ENCODE measurements at places on chromosomes 5 and 9.

DNA sequence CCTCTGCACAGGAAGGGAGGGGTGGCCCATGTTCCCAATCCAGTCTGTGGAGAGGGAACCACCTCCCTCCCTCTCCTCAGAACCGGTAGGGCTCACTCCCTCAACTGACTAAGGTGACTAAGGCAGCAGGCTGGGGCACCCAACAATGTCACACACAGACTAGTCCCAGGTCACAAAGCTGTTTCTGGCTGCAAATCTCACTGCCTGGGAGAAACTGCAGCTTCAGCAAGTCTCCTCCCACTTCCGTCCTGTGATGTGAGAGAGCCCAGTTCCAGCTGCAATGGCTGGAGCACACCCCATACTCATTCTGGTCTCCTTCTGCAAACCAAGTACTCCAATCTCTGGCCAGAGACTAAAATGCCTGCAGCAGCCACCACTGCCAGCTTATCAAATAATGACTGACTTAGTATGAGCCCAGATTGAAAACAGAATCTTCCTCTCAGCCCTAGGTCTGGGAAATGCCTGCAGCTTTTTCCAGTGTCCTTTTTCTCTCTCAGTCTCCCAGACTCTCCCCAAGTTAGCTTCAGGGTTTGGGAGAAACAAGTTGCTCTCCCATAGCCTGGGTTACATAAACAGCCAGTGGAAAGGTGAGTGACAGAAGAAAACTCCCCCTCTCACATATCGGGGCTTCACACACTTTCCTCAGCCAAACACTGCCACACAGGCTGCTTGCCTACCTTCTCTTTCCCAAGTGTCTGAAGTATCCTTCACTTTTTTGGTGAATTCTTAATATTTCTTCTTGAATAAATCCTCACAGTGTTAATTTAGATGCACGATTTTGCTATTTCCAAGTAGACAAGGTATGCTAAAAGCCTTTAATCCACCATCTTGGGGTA lies 247.4 kb upstream of the RASA1 start:
- DNase-seq: peak; percentile 12

- no peak for DNase-seq
These were observed 33.4 kb downstream of the PRRC1 start for GRCh38 chr5:127550652-127551409.

GRCh38 chr9:86062845-86063693 lies 36.3 kb downstream of the GOLM1 start:
- DNase-seq: no peak

DNA sequence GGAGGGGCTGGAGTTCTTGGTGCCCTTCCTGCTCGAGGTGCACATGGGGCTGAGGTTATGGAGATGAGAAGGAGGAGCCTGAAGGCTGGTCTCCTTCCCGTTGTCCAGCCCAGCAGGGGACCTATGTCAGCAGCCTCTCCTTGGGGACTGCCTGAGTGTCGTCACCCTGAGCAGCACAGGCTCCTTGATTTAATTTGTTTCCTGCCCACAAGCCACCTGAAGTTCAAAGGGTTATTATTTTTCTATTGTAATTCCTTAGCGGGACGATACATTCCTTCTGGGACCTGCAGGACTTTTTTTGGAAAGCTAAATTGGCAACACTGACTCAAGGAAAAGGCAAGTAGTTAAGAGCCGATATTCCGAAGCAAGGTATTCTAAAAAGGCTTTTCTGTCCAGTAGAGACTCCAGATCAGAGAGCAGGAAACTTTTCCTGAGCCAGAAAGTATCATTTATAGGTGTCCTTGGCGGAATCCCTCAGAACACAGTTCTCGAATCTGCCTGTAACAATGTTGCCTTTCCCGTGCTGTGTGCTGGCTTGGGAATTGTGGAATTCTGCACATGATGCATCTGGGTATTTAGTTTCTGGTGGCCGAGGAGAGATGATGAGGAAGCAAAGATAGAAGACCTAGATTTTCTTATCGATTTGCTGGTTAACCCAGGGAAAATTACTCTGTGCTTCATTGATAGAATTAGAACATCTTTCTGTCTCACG lies 55.4 kb downstream of the ARHGAP26 start:
- DNase-seq: no peak

DNA sequence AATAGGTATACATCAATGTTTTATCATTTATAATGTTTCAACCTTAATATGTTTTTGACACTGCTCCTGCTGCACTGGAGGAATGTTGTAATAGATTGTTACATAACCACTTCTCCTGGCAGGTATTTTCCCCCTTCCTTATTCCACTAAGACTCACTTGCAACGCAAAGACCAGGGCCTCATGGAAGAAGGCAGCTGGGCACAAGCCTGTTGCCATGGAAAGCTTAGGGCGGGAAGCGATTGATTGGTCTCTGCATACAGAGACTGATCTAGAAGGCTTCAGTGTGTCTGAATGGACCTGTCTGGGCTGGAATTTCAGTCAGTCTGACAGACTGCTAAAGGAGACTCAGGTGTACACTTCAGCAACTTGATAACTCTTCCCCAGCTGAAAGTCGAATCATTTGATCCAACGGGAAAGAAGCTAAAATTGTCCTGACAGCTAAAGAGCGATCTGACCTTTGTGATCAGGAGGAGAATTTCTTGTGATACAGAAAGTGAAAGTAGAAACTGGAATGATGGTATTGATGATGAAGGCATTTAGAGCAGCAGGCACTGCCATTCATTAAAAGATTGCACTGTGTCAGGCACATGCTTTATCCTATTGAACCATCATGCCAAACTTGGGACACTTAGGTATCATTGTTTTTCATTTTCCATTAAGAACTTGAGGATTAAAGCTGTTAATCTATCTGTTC lies 65.1 kb downstream of the GRIA1 start:
- no peak for DNase-seq

DNA sequence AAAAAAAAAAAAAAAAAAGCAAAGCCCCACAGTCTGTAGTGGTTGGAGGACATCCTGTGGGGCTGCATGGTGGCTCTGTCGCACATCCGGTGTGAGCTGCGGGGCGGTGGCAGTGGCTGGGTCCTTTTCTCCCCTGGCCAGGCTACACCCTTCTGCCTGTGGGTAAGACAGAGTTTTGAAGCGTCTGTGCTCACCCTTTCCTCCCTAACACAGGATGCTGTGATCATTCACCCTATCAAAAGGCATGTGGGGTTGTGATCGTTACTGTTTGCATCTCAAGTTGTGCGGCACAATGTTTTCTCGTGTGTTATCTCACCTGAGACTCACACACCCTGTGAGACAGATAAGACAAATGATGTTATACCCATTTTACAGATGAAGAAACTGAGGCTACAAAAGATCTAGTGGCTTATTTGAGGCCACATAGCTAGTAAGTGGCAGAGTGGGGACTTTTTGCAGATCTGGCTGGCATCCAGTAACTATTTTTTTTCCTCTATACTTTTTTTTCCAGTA lies 17.5 kb downstream of the IRF1 start:
- DNase-seq: no peak

- DNase-seq: peak; percentile 16
These were observed 656.3 kb downstream of the ANXA1 start for GRCh38 chr9:73807952-73808351.

DNA sequence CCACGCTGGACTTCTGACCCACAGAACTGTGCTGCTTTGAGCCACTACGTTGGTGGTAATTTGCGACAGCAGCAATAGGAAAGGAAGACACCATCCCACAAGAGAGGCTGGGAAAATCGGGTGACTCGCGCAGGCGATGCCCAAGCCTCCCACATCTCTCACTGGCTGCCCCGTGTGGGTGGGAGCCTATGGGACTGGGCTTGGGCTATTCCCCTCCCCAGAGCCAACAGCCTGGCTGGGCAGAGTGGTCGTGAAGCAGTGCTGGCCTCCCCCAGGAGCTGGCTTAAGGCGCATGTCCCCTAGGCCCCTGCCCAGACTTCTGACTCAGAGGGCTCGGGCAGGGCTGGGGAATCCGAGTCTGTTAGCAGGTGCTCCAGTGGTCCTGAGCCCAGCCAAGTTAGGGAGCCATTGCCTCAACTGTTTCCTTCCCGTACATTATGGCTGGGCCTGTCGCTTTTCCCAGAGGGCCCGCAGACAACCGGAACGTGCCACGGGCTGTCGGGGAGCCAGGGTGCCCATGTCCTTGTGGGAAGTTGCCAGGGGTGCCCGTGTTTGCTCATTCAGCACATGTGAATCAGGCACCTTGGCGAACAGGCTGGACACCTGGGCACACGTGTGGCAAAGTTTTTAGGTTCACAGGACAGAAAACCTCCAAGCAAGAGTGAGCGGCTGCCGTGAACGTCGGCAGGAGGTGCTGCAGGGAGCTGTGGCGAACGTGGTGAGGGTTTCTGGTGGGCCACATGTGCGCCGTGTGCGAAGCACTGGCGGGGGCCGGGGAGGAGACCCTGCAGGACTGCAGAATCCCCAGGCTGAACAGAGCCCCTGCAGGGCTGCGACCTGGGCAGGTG lies 7.0 kb upstream of the RASGEF1C start:
- DNase-seq: no peak

GRCh38 chr5:180328296-180329137 lies 24.6 kb downstream of the GFPT2 start:
- DNase-seq: peak; percentile 43

DNA sequence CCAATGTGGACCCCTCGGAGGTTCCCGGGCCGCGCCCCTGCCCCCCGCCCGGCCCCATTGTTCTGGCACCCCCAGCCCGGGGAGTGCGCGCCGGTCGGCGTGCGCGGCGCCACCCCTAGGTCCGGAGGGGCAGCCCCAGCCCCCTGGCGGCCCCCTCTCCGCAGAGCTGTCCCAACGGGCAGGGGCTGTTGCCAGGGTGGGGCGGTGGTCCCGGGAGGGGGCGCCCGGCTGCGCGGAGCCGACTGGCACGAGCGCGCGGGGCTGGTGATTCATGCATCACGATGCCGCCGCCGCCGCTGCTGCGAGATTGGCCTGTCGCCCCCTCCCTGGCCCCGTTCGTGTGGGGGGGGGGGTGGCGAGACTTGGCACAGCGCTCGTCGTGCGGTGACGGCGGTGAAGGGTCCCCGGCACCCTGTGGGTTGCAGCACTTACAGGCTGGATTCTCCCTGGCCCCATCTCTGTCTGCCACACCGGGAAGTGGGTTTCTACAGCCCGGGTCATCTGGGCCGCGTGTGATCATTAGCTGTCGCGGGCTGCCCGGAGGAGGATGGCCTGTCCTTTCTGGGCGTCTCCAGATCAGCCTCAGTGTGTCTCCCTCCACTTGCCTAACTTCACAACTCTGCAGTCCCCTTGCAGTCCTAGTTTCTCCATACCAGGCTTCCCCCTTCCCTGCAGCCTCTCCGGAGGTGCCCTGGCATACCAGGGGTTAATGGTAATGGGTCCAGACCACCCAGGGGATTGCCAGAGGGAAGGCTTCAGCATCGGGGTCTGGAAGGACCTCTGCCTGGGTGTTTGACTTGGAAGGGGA lies 858 bp downstream of the NCS1 start:
- DNase-seq: no peak

DNA sequence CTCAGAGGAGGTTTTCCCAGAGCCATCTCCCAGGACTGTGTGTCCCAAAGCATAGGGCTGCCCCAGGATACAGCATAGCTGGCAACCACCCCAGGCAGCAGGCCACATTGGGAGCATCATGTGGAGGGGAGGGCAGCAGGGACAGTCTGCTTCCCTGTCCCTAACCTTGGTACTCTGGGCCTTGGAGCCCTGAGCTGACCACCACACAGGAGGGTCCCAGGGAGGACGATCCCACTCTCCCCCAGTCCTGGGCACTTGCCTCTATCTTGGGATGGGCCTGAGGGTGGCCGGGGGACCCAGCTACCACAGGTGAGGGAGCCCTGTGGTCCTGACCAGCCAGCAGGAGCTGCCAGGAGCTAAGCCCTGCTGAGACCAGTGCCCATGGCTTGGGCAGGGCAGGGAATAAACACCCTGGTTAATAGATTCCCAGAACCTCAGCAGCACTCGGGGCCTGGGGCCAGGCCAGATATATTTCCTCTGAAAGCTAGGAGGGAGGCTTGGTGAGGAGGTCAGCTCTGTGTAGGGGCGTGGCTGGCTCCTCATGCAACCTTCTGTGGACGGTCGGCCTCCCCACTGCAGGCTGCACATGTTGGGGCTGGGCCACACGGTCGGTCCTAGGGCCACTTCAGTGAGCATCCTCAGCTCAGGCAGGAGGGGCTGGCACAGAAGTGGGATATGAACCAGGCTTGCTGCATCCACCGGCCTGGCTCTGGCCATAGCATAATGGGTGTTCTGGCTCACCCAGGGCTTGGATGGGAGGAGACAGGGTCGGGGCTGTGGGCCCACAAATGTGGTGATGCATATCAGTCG lies 4.2 kb downstream of the NINJ1 start:
- no peak for DNase-seq

- no peak for DNase-seq
These were observed 351.5 kb upstream of the TLE4 start for GRCh38 chr9:79220251-79220650.

- no peak for DNase-seq
These were observed 50.7 kb downstream of the TRIP13 start for GRCh38 chr5:943201-943917.

DNA sequence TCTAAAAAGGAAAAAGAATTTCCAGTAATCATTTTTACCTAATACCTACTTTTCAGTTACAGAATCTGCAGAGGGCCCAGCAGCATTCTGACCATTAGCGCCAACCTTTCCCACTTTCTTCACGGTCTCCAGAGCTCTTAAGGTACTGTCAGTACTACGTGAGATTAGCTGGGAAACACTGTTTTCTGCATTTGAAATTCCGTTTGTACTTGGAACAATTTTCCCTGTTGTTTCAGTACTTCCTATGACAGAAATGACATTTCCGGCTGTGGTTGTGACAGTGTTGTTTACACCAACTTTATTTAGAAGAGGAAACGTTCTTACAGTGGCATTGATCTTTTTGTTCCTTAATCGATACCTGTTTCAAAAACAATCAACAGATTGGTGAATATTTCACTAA lies 36.9 kb upstream of the PDCL start:
- no peak for DNase-seq

DNA sequence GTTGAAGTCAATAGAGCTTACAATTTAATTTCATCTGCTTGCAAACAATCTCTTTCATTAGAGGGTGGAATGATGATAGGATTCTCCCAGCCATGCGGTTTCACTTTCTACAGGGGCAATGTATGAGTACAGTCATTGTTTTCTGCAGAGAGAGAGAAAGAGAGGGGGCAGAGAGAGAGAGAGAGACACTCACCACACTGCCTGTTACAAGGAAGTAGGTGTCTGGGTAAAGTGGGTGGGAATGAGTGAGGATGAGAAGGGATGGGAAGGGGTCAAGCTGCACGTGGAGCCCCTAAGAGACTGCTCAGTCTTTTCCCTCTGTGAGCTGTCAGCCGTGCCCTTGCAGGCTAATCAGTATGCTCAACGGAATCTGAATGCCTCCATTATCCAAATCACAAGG lies 454.3 kb downstream of the KDM4C start:
- no peak for DNase-seq

DNA sequence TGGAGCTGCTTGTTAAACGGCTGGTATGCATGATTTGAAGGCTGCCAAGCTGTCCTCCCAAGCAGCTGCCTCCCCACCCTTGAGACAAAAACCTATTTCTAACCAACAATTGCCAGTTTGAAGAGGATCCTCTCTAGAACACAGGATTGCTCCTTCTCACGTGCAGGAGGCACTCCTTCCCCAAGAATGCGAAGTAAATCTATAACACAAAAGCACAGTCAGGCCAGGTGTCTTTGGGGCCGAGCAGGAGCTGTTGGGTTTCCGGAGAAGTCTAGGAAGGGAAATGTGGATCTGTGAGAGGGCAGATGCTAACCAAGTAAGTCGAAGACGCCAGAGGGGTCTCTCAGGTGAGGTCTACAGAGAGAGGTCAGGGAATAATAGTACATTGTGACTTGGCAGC lies 35.4 kb upstream of the GNPDA1 start:
- no peak for DNase-seq
